ENCODE measurements at places on chromosomes 7 and 10.

DNA sequence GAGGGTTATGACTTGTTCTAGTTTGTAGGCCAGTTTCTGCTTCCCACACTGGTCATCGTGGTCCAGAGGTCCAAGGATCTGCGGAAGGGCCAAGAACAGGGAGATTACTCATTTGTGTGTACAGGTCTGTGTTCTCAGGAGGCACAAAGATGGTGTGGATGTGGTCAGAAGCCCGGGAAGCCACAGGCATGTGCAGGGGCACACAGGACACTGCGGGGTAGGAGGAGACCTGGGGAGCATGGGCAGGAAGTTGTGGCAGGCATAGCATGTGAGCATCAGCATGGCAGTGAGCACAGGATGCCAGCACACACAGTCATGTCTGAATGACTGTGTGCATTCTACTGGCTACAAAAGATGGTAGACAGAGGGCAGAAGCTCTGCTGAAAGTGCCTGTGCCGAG, 445.8 kb downstream of the PLXNA4 start:
- peak; percentile 63 for DNase-seq

GRCh38 chr7:141103847-141104429, 30.1 kb downstream of the TMEM178B start:
- DNase-seq, result no peak

DNA sequence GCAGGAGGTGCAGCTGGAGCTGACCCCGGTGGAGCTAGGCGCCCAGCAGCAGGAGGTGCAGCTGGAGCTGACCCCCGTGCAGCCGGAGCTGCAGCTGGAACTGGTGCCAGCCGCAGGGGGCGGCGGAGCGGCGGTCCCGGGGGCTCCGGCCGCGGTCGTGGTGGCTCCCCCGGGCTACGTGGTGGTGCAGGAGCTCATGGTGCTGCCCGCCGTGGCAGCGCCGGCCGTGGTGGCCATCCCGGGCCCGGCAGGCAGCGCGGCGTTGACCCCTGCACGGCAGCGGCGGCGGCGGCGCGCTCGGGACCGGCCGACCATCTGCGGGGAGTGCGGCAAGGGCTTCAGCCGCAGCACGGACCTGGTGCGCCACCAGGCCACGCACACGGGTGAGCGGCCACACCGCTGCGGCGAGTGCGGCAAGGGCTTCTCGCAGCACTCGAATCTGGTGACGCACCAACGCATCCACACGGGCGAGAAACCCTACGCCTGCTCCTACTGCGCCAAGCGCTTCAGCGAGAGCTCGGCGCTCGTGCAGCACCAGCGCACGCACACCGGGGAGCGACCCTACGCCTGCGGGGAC, 6.8 kb downstream of the ZNF853 start:
- no peak for DNase-seq

DNA sequence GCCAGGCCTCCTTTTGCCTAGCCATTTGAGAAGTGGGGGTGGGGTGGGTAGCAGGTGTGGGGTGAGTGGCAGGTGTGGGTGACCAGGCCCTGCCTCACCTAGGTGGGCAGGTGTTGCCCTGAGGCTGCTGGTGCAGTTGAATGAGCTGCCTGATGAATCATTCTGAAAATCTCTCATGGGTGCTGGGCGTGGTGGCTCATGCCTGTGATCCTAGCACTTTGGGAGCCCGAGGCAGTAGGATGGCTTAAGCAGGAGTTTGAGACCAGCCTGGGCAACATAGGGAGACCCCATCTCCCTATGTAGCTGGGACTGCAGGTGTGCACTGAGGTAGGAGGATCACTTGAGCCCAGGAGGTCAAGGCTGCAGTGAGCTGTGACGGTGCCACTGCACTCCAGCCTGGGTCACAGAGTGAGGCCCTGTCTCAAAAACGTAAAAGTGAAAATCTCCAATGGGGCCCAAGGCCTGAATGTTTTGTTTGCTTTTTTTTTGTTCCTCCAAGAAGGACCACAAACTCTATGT, 17.7 kb downstream of the TSPAN14 start:
- DNase-seq, result peak; percentile 72

- DNase-seq, result no peak
These were observed 31.1 kb downstream of the DAGLB start for GRCh38 chr7:6416516-6417145.

DNA sequence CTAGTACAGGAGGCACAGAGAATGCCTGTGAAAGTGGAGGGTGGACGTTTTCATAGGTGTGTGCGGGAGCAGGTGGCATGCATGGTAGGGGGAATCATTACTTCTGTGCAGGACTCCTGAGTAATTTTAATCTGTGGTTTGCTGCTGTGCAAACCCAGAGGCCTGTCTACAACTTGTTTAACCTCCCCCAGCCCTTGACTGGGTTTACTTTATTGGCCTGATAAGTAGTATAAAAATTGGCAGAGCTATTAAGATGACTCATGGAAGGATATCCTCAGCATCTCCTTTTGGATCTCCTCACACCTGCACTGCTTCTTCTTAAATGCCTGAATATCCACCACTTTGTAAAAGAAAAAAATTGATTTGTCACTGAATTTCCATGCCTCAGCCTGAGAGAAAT, 104.8 kb downstream of the AUTS2 start:
- no peak for DNase-seq

- DNase-seq, result peak; percentile 73
These were observed 1.0 kb downstream of the PRR15 start for GRCh38 chr7:29564496-29565223.

- no peak for DNase-seq
These were observed 211.8 kb downstream of the NSUN6 start for GRCh38 chr10:18439601-18440000.

DNA sequence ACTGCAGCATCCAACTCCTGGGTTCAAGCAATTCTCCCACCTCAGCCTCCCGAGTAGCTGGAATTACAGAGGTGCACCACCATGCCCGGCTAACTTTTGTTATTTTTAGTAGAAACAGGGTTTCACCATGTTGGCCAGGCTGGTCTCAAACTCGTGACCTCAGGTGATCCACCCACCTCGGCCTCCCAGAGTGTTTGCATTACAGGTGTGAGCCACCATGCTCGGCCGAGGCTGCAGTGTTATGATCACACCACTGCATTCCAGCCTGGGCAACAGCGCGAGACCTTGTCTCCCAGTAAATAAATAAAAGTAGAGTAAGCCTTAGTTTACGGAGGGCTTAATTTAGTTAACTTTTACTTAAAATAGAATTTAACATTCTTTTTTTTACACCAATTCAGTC, 23.7 kb upstream of the IGF2BP3 start:
- no peak for DNase-seq

DNA sequence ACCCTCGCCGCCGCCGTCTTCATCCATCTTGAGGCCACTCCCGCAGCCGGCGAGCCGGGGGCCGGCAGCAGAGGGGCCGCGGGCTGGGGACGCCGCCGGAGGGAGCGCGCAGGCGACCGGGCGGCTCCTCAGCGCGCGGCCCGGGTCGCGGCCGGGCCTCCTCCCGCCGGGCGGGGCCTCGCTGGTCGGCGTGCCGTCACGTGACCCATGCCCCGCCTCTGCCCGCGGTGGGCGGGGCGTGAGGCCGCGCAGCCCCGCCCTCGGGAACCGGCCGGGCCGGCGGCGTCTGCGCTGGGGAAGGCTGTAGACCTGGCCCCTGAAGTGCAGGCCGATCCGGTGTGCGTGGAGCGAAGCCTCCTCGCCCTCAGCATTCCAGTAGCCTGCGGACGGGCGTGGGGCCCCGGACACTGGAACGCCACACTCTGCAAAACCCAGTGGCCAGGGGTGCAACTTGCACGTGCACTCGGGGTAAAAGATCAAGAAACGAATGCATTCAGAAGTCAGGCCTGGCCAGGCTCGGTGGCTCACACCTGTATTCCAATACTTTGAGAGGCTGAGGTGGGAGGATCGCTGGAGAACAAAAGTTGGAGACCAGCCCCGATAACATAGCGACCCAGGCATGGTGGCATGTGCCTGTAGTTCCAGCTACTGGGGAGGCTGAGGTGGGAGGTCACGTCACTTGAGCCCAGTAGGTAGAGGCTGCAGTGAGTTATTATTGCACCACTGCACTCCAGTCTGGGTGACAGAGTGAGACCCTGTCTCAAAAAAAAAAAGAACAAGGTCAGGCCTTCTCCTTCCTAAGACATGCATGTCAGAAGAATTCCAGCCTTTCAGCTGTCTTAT, at the start of gene CYTH3:
Gene CYTH3 (minus strand): TSS at position 144 of the 843 bp plus-strand sequence. CDS start 117 bp downstream, at position 27.
- DNase-seq, result peak; percentile 81

DNA sequence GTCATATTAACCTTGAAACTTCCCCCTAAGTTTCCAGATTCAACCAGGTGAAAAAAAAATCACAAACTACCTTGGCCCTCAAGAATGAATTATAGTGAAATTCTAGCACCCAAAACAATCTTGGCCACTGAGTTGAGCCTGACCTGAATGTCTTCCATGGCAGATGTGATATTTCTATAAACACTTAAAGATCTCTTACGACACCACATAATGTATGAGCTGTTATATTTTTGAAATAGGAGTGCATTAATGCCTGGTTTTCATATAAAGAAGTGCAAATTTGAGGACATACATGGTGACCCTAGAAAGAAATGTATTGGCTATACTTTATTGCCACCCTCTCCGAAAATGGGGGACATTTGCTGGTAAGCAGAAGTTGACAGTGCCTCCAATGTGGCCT, 584.1 kb upstream of the KCND2 start:
- no peak for DNase-seq

DNA sequence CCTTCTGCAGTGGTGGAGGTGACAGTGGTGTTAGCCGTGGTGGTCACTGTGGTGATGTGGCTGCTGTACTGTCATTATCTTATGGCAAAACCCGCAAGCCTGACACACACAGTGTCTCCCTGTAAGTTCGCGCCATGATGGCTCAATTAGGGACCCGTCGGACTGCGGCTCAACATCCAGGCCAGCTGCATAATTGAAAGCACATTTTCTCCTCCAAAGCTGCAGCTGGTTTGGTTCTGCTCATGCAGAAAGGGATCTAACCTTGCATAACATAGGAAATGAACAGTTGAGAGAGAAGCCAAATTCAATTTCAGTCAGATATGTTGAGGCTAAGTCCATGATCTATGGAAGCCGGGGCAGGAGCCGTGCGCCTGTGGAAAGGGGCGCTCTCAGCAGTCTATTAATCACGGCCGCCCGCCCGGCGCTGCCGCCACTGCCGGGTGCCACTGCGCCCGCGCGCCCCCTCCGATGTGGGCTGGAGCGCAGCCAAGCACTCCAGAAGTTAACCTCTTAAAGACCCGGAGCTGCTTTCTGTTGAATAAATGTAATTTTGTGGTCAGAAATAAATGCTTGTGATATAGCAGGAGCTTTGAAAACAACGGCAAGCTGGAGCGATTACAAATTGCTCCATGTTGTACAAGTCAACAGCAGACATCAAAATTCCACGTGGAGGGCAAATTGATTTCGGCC, 227.7 kb downstream of the CUX1 start:
- DNase-seq, result peak; percentile 45

DNA sequence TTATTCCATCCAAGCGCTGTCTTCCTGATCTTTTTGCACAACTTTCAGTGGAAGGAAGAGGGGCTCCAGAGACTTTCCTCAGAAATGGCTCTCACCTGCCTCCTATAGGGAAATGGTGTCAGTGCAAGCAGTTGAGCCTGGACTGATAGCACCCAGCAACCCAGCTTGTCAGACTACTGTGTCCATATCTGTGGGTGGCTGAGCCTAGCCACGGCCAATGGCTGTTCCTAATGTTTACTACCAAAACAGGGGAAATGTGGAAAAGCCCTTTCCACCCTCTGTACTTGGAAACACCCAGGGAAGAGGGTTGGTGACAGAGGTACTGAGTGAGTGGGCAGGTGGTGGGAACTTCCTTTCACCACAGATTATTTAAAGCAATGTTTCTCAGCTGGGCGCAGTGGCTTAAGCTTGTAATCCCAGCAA, 4.3 kb upstream of the YKT6 start:
- DNase-seq, result peak; percentile 52

- DNase-seq, result no peak
These were observed 405.5 kb upstream of the C7orf33 start for GRCh38 chr7:148185041-148185440.

- DNase-seq, result no peak
These were observed 44.0 kb upstream of the GRID1 start for GRCh38 chr10:86410542-86411124.

All from SW480 (cell line).